ENCODE measurements at places on chromosomes 4 and X.

DNA sequence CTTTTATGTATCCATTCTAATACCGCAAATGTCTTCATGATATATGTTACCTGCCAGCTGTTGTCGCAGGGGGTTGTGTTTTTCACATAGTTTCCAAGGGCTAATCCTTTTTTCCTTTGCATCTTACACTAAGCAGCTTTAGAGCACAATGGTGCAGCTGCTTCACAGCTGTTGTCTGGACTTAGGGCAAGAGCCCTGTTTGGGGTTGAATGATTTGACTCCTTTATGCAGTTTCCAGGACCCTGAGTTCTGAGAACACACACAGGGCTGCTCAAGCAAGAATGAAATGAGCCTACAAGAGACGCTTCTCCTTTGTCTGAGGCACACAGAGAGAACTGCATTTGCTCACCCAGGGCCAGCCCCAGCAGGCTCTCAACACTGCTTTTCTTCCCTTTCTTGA is 20.2 kb downstream of the CCNG2 start:
- DNase-seq: no peak

DNA sequence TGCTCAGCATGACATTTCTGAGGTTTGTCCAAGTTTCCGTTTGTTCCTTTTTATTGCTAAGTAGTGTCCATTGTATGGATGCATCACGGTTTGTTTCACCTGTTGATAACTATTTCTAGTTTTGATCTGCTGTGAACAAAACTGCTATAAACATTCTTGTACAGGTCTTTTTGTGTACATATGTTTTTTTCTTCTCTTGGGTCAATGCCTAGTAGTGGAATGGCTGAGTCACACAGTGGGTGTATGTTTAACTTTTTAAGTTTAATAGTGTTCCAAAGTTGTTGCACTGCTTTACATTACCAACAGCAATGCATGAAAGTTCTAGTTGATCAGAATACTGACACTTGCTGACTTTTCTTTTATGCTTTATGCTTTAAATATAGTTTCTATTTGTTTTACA is 76.7 kb downstream of the MAOB start:
- DNase-seq: no peak

DNA sequence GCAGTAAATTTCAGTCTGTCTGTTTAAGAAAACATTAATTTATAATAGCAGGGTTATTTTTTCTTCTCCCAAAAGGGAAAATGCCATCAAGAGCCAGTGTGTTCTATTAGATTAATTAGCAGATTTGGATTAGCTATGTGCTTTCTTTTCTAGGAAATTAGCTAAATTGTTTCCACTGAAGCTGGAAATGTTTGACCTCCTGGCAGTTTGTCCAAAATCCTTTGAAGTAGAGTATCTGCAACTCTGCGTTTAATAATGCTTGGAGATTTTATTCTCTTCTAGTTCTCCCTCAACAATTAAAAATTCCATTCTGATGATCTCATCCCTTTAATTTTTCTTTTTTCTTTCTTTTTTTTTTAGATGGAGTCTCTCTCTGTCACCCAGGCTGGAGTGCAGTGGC is 27.1 kb upstream of the HOPX start:
- no peak for DNase-seq

- no peak for DNase-seq
Observed at GRCh38 chrX:8179656-8180055, 8.6 kb upstream of the VCX2 start.

GRCh38 chrX:12891171-12891570 is 15.2 kb upstream of the TLR8 start:
- no peak for DNase-seq

- DNase-seq: no peak
Observed at GRCh38 chr4:4871242-4871572, 11.7 kb downstream of the MSX1 start.

All from stimulated activated CD4-positive, alpha-beta T cell treated with anti-CD3 and anti-CD28 coated beads, TNF-alpha, amount 100 ng/mL, for 1 hour (primary cell).